Activated CD4-positive, alpha-beta T cell treated with anti-CD3 and anti-CD28 coated beads, Interleukin-2, amount 10 ng/mL, durations not matched to agents 7 days and 5 days (primary cell): ENCODE measurements at places on chromosomes 12 and 14.

GRCh38 chr14:99633918-99634317 is 11.0 kb upstream of the HHIPL1 start:
- no peak overlapping the region for H3K4me3 ChIP-seq
- H3K4me1 ChIP-seq, result no peaks in the 10 kb centered on the region
- no peaks in the 10 kb centered on the region for H3K27me3 ChIP-seq
- H3K36me3 ChIP-seq, result no peaks in the 10 kb centered on the region

- peaks cover 4% of the 10 kb centered on the region for H3K36me3 ChIP-seq
- no peak overlapping the region for H3K4me3 ChIP-seq
- H3K27ac ChIP-seq, result no peak overlapping the region
- peaks cover 35% of the 10 kb centered on the region for H3K4me1 ChIP-seq
- no peak for DNase-seq
Observed at GRCh38 chr14:97180304-97181200, 383.4 kb downstream of the VRK1 start.

- H3K27me3 ChIP-seq, result peaks cover 25% of the 10 kb centered on the region
- no peaks in the 10 kb centered on the region for H3K4me1 ChIP-seq
- no peaks in the 10 kb centered on the region for H3K36me3 ChIP-seq
- DNase-seq, result no peak
- H3K4me3 ChIP-seq, result no peak overlapping the region
- no peak overlapping the region for H3K27ac ChIP-seq
Observed at GRCh38 chr14:70170976-70171375, 17.8 kb downstream of the SLC8A3 start.

- H3K27ac ChIP-seq, result no peak within 1 kb of the TSS
- H3K4me1 ChIP-seq, result peaks cover 22% of the 10 kb centered on the region
- DNase-seq, result peak; percentile 16
- no peaks in the 10 kb centered on the region for H3K36me3 ChIP-seq
- H3K4me3 ChIP-seq, result peak within 1 kb of the TSS; percentile 67
Observed at GRCh38 chr14:74611650-74612349, at the start of gene LTBP2. LTBP2 (minus strand) TSS chr14:74612237; CDS start chr14:74611944, 293 bp downstream.

DNA sequence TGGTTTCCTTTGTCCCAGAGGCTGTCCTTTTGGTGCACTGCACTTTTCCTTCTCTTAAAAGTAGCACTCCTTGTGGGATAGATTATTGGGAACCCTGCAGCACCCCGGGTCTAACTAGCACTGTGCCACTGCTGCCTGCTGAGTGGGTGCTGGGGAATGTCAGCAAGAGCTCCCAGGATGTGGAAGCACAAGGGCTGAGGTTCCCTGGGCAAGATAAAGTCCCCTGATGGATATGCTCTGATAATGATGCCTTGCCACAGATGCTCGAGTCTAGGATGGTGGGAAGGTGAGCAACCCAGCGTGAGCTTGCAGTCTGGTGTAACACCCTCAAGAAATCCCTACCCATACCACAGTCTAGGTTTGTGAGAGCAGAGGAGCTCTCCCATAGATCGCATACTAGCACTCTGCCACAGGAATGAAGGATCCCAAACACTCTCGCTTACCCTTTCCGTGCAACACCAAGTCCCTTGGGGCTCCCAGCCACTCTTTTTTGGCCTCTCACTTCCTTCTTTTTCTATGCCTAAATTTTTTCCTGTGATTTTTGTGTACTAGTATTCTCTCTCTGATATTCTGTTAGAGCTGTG is 32.6 kb downstream of the USP15 start:
- peak overlapping the region; percentile 47 for H3K27ac ChIP-seq
- no peak for DNase-seq
- H3K36me3 ChIP-seq, result peaks cover 80% of the 10 kb centered on the region
- H3K27me3 ChIP-seq, result no peaks in the 10 kb centered on the region
- no peak overlapping the region for H3K4me3 ChIP-seq
- peaks cover 65% of the 10 kb centered on the region for H3K4me1 ChIP-seq
